SJCRH30 (cell line): ENCODE measurements at places on chromosomes 12 and 14.

- no peak for DNase-seq
Observed at GRCh38 chr14:75418850-75419768, 8.7 kb upstream of the JDP2 start.

GRCh38 chr12:63977441-63977840 is 132.9 kb downstream of the SRGAP1 start:
- DNase-seq, result no peak

DNA sequence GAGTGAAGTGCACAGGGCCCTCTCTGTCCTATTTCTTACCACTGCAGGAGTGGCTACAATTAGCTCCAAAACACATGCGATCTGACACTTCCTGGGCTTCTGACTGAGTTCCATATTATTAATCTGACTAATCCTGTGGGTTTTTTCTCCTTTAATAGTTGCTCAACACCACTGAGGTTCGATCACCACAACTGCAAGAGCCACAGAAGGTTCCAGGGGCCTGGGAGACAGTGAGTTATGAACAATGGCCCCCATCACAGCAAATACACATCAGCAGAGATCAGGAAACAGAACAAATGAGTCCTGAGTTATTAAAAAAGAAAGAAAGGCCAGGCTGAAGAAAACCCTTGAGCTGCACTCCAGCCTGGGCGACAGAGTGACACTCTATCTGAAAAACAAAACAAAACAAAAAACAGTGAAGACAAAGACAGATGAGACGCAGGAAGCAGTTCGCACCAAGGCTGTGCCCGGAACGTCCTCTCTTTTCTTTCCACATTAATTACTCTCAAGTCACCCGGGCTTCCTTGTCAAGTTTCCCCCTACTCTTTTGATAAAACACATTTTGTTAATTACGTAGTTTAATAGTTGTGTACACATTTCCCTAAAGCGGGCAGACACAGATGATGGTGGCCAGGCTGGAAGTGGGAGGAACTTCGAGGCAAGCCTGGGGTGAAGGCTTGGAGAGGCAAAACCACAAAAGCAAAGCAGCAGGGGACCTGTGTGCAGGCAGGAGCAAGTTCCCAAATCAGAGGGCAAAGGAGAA is 42.7 kb downstream of the CDC42BPB start:
- DNase-seq, result no peak

DNA sequence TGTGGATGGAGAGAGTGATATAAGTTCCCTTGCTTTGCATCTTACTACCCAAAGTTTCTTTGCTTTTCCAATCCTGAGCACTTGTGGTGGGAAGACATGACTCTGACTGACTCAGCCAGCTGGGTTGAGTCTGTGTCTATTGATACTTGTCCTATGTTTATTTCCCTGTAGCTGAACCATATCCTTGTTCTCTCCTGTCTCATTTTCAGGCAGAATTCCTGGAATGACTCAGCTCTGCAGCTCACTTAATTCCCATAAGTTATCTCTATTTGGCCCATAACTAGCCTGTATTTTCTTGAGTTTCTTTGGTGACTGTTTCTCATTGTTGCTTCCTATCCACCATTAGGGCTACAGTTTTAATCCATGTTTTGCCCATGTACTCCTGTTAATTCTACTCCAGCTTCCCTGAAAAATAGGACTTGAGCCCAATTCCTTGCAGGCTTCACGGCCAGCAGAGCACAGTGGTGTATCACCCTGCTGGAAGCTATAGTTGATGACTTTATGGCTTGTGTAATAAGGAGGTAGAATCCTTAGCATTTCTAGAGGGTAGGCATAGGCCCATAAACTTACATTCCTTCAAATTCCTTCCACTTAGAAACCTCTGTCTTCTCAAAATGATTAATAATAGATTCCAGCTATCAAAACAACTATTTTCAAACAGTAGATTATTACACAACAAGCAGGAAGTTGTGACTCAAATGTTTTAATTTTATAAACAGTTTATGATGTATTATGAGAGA is 183.1 kb downstream of the TMTC3 start:
- DNase-seq, result peak; percentile 86

DNA sequence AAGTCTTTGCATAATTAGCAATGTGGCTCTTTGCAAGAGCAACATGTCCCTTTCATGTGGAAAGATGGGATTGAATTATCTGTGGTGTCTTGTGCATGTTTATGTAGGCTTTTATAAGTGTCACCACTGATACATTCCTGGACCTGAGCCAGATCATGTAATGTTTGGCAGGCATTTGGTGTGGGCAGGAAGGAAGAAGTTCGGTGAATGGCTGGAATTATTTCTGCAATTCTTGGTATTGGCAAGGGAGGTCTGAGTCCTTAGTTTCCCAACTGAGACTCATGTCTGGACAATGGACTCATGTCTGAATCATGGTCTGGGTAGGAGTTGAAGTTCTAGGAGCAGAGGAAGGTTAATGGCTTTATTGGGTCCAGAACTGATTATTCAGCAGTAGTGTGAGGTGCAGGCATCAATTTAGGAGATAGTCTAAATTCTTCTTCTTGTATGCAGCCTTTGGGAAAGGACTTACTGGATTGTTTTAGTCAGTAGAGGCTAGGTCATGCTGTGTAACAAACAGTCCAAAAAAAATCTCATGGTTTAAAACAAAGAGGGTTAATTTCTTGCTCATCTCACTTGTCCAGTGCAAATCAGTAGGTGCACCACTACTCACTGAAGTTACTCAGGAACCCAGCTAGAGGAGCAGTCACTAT is 186.5 kb upstream of the LHX5 start:
- no peak for DNase-seq

DNA sequence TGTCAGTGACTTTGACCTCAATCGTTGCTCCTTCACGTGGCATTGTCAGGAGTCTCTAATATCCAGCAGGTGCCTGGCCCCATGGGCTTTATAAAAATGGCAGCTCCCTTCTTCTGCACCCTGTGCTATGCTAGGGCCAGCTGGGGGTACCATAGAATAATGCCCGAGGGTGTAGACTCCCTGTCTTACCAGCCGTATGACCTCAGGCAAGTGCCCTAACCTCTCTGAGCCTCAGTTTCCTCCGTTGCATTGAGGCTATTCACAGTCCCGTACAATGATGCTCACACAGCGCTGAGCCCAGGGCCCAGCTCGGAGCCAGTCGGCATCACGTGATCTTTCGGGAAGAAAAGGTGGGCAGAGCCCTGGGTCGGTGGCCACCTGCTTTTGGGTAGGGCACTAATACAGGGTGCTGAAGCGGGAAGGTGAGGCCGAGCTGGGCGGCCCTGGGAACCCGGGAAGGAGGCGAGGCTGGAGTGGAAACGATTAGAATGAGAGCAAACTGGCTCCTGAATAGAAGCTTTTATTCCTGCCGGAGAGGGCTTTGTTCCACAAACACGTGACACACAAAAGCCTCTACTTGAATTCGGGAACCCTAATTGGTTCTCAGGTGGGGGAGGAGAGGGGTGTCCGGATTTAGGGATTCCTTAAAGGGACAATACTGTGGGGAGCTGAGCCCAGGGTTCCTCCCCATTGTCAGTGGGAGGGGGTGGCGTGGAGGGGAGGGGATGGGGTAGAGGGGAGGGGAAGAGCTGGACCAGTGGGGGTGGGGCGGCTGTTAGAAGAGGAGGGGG is 19.9 kb upstream of the MSI1 start:
- DNase-seq, result peak; percentile 36

GRCh38 chr12:122356192-122356635 is 66.3 kb downstream of the CLIP1 start:
- DNase-seq, result peak; percentile 34

- DNase-seq, result peak; percentile 26
Observed at GRCh38 chr14:104222396-104223036, 84.1 kb downstream of the KIF26A start.

- DNase-seq, result no peak
Observed at GRCh38 chr14:52314595-52315354, 663 bp downstream of the PTGER2 start.

DNA sequence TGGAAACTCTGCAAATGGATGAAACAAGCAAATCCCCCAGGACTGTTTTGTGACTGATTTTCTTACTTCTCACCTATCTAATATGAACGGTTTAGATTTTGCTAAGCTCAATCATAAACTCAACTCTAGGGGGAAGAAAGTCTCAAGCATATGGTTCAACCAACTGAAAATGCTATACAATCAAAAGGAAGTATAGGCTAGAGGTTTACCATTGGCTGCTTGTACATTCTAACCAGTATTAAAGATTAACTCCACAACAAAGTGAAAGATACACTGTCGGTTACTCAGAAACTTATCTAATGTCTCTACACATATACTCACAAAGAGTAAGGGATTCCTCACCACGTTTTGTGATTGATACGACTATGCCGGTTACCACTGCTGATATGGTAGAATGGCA is 281.8 kb upstream of the SOX5 start:
- no peak for DNase-seq

DNA sequence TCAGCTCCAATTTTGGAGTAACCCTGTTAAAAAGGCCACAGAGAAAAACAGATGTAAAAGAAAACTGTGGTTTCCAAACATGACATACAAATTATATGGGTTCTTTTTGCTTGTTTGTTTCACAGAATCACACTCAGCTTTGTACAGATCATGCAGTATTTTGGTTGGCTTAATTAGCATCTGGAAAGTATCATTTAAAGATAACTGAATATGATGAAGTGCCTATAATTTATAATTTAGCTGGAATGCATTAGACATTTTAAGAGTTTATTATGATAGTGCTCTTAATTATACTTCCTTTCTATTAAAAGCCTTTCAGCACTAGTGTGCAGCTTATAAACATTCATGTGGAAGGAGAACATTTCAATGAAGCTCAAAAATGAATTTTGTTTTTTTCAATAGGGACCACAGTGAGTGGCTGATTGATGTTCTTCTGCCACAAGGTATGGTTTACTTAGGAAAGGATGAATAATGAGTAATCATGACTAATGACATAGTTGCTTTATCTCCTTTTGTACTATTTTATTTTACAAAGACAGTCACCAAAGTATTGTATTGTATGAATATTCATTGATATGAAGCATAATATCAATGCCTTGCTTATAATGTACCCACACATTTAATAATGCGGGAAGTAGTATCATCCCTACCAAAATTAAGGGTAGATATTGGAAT is 98.3 kb downstream of the UNC79 start:
- no peak for DNase-seq

- DNase-seq, result no peak
Observed at GRCh38 chr12:46103559-46104383, 113.4 kb upstream of the SCAF11 start.

- DNase-seq, result no peak
Observed at GRCh38 chr12:131507094-131507493, 203.8 kb upstream of the SFSWAP start.

DNA sequence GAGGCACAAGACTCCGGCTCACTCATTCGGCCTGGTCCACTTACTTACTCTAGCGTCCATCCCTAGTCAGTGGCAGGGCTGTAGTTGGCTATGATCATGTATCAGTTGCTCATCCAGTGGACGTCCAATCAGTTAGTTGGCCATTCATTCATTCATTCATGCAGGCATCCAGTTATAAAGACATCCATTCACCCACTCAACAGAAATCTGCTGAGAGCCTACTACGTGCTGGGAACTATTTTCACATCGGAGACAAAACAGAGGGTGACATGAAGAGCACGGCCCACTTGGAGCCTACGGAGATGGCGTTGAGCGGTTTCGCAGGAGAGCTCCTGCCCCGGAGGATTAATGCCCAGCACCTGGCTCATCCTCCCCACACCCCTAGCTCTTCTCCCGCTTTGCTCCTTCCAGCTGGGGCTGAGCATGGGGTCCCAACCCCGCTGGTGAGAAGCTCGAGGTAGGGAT is 49.7 kb downstream of the SNAPC1 start:
- DNase-seq, result no peak

- DNase-seq, result no peak
Observed at GRCh38 chr14:54785136-54785777, 117.4 kb downstream of the GCH1 start.

DNA sequence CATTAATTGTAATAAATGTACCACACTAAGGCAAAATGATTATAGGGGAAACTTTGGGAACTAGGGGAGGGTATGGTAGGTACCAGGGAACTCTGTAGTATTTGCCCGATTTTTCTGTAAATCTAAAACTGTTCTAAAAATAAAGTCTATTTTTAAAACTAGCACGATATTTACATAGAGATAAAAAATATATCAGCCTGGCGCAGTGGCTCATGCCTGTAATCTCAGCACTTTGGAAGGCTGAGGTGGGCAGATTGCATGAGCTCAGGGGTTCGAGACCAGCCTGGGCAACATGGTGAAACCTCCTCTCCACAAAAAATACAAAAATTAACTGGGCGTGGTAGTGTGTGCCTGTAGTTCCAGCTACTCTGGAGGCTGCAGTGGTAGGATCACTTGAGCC is 32.4 kb downstream of the TMEM116 start:
- DNase-seq, result no peak

DNA sequence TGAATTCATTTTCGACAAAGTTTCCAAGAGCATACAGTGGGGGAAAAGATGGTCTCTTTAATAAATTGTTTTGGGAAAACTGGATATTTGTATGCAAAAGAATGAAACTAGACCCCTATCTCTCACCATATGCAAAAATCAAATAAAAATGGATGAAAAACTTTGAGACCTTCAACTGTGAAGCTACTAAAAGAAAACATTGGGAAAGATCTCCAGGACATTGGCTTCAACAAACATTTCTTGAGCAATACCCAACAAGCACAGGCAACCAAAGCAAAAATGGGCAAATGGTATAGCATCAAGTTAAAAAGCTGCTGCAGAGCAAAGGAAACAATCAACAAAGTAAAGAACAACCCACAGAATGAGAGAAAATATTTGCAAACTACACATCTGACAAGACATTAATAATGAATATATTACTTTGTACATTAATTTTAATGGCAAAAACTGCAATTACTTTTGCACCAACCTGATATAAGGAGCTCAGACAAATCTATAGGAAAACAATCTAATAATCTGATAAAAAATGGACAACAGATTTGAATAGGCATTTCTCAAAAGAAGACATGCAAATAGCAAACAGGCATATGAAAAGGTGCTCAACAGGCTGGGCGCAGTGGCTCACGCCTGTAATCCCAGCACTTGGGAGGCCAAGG is 50.7 kb downstream of the NUBPL start:
- DNase-seq, result no peak

DNA sequence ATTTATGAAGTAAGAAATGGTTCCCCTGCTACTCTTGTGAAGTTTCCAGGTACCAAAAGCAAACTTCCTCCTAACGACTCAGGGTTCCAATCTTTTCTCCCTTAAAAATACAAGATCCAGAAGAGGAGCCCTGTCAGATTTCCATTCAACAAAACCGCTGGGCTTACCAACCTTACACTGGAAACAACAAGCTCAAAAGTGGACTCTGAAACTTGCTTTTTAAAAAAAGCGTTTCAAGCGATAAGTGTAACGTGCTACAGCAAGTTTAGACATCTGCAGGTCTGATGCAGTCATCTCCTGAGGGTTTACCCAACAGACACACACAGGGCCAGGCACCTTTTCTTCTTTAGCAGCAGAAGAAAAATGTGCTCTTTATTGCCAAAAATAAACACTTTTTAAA is 6.9 kb upstream of the CREBL2 start:
- DNase-seq, result no peak

- no peak for DNase-seq
Observed at GRCh38 chr12:2408262-2408661, 355.5 kb downstream of the CACNA1C start.
